Suprapubic skin (tissue), 4 donors: ENCODE measurements at places on chromosomes 12 and 14.

GRCh38 chr12:107296681-107297089, 203.3 kb upstream of the CRY1 start:
- no peak for DNase-seq

DNA sequence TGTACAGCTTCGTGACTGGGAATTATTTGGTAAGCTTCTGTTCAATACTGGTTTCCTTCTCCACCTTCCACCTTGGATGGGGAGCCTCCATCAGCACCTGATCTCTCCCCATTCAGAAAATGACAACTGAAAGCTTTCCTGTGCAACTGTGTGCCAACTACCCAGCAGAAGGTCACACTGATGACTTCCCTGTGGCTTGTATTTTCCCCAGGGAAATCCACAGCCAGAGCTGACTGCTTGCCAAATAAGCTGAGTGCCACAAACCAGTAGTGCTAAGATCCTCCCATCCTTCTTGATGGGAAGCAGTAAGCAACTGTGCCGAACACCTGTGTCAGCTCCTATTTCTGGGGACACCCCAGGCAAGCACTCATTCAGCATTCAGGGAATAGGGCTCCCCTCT, 257.2 kb upstream of the SOX5 start:
- DNase-seq: no peak

DNA sequence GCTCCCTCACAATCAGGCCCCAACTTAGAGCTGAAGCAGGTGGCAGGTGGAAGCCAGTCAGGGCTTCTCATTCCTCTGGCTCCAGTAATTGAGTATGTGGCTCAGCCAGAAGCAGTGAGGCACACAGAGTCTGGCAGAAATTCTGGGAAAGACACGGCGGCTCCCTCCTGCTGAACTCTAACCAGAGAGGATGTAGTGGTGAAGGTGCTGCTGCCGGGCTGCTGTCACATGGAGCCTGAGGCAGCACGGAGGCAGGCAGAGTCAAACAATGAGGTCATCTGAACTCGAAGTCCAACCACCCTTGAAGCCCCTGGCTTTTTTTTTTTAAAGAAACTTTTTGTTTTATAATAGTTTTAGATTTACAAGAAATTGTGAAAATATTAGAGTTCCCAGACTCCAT, 33.4 kb upstream of the SMOC1 start:
- no peak for DNase-seq

DNA sequence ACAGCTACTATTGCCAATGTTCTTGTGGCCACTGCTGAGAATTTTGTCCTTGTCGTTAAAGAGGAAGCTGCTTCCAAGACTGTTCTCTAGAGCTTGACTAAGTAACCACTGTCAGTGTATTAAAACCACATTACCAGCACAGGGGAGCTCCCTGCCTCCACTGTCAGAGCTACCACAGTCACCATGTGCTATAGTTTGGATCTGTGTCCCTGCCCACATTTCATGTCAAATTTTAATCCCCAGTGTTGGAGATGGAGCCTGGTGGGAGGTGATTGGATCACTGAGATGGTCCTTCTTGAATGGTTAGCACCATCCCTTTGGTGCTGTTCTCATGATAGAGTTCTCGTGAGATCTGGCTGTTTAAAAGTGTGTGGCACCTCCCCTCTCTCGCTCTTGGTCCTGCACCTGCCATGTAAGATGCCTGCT, 23.2 kb upstream of the RAP1B start:
- no peak for DNase-seq

GRCh38 chr12:67161322-67161918, 107.7 kb upstream of the CAND1 start:
- DNase-seq: no peak

DNA sequence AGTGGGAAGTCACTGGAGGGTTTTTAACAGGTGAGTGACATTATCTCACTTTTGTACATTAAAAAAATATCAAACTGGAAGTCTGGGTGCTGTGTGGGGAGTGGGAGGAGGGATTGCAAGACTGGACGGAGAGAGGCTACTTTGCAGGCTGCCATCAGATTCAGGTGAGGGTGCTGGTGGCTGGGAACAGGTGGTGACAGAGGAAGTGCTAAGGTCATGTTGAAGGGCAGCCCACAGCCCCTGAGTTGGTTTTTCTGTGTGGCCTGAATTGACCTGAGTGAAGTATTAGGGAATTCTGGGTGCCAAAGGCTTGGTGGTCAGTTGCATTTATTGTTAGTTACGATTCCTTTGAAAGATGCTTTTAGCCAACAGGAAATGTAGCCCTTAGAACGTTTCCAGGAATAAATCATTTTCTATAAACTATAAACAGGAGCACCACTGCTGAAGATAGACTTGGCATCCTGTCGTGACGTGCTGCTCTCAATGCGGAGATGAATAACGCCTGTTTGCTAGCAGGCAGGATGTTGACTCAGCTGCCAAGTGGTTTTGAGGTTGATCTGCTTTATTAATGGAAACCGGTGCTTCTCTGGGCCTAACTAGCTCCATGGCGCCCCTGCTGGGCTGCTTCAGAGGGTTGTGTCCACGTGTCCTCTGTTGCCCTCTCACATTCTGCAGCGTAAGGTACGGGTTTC, 707.5 kb upstream of the TMEM132C start:
- DNase-seq: no peak

DNA sequence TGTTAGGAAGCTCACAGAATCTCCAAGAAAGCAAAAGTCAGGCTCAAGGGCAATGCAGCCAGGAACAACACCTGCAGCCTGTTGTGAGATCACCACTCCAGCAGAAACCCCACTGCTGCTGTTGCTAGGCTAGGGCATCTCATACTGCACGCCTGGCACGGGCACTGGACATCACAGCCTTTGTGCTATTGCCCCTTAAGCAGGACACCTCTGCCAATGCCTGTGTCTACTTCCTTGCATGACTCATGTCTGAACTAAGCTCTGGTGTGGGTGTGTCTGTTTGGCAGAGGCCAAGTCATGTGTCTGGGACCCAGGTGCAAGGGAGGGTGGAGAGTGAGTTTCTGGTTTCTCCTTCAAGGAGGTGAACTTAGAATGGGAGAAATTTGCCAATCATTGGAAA, 10.0 kb upstream of the DDX47 start:
- DNase-seq: no peak

DNA sequence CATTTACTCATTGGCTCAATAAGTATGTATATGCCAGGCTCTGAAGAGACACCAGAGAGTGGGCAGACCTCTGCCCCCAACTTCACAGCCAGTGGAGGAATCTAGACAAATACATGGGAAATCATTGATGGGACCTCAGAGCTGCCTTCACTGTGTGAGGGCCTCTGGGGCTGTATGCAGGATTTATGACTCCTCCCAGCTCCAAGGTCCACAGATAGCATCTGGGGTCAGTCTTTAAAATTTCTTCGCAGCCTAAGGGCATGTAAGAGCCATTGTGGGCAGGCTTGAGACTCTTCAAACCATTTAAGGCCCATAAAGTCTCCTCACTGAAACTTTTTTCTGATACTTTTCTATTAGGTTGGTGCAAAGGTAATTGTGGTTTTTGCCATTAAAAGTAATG, 125.5 kb downstream of the SPTSSA start:
- DNase-seq: no peak

GRCh38 chr12:46131732-46132469, 136.9 kb downstream of the SLC38A1 start:
- no peak for DNase-seq

DNA sequence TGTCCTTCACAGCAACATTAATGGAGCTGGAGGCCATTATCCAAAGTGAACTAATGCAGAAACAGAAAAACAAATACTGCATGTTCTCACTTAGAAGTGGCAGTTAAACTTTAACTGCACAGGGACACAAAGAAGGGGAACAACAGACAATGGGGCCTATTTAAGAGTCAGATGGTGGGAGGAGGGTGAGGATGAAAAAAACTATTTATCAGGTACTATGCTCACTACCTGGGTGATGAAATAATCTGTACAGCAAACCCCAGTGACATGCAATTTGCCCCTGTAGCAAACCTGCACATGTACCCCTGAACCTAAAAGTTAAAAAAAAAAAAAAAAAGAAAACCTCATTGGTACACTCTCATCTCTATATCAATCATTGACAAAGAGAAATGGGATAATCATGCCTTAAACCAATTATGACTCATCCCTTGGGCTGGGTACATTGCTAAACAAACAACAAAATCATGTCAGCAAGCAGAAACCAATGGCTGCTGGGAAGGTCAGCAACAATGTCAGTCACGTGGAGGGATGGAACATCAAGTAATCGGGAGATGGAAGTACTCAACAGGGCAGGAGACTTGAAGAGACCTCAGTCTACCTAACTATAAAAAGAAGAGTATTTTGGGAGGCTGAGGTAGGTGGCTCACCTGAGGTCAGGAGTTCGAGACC, 479.2 kb downstream of the RMST start:
- no peak for DNase-seq

- DNase-seq: peak; percentile 86
Observed at GRCh38 chr12:101935890-101936746, 58.7 kb downstream of the DRAM1 start.

DNA sequence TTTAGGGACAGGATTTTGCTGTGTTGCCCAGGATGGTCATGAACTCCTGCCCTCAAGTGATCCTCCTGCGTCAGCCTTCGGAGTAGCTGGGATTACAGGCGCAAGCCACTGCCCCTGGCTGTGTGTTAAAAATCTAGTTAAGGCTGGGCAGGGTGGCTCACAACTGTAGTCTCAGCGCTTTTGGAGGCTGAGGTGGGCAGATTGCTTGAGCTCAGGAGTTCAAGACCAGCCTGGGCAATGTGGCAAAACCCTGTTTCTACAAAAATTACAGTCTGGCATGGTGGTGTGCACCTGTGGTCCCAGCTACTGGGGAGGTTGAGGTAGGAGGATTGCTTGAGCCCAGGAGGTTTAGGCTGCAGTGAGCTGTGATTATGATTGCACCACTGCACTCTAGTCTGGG, 9.2 kb downstream of the DDIT3 start:
- DNase-seq: no peak

DNA sequence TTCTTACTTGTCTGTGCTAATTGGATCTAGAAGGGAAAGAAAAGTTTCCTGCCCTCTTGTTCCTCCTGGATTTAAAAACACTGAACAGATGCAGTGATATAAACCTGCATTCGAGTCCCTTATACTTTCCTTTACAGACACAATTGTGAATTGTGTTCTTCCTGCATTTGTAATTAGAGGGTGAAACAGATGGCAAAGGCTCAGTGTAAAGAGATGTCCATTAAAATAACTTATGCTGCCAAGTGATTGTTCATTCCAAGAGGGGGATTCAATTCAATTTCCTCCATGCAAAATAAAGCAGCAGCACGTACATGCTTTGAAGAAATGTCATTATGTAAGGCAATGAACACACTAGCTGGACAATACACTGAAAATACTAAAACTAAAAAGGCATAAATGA, 248.3 kb upstream of the LRIG3 start:
- DNase-seq: no peak

GRCh38 chr14:72472845-72473244, 421.1 kb downstream of the DPF3 start:
- no peak for DNase-seq

DNA sequence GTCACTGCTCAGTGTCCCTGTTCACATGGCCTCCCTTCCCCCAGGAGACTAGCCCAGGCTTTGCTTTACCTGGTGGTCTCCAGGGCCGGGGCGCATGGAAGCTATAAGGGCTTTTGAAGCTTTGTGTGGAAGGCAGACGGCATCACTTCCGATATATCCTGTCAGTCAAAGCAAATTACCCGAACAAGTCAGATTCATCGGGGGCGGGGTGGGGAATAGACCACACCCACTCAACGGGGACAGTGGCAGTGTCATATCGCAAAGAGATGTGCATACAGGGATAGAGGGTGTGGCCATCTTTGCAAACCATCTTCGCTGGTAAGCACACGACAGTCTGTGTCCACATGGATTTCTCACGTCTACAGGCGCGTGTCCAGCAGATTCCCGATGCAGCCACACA, 127.3 kb downstream of the GLT1D1 start:
- no peak for DNase-seq

- DNase-seq: no peak
Observed at GRCh38 chr12:59486827-59487226, 109.0 kb upstream of the SLC16A7 start.

- no peak for DNase-seq
Observed at GRCh38 chr12:47772738-47773061, 338 bp upstream of the SLC48A1 start.

- DNase-seq: no peak
Observed at GRCh38 chr14:104264495-104265265, 126.3 kb downstream of the KIF26A start.

GRCh38 chr14:100898465-100898864, 5.1 kb downstream of the RTL1 start:
- DNase-seq: peak; percentile 40

GRCh38 chr12:53791735-53792326, 40.1 kb upstream of the CISTR start:
- DNase-seq: no peak

DNA sequence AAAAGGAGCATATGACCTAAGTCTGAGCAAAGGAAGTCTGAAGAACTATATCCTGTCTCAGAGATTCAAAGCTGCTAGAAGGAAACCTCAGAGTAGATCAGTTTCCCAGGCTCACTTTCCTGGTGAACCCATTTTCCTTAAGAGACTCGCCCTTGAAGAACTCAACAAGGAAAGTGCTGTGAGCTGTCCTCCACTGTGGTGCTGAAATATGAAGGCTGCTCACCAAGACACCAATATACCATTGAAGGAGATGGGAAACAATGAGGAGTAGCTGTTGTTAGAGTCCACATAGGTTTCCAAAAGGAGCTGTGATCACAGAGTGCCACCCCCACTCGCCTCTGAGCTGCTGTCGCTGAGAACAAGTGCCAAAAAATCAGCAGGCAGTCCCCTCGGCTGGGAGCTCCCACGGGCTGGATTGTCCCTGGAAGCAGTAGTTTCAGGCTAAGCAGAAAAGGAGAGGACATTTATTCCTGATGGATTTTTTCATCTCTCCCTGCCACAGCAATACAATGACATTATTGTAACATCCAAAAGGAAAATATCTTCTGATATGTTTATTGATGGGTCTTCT, 282.1 kb downstream of the RPS29 start:
- no peak for DNase-seq

- DNase-seq: no peak
Observed at GRCh38 chr12:78316631-78317468, 486.2 kb downstream of the NAV3 start.

GRCh38 chr14:70731447-70732239, 77.7 kb downstream of the MAP3K9 start:
- no peak for DNase-seq

GRCh38 chr12:110373025-110373424, 30.5 kb downstream of the ANAPC7 start:
- DNase-seq: no peak

GRCh38 chr12:64385019-64385418, 5.5 kb downstream of the C12orf56 start:
- no peak for DNase-seq

GRCh38 chr12:90628213-90628612, 326.8 kb downstream of the CCER1 start:
- no peak for DNase-seq

GRCh38 chr14:53885136-53885640, 71.4 kb downstream of the BMP4 start:
- no peak for DNase-seq

GRCh38 chr12:126936181-126936851, 1330.7 kb upstream of the TMEM132C start:
- no peak for DNase-seq
